Skin of body (tissue), 3 donors: ENCODE measurements at places on chromosomes 5 and 9.

DNA sequence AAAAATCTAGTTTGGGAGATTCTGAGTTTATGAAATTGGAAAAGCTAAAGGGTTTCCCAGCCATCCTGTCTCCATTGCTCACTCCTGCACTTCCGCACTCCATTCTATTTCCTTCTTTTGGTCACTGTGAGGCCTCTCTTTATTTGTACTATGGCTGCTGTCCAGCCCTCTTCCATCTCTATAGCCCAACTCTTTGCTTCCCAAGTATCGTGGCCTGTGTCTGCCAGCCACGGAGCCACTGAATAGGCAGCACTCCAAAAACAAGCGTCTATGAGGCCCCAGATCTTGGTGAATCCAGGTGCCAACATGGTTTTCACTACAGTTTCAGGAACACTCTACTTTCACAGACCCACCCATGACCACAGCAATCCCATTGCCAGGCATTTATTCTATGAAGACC, 37.2 kb downstream of the GRAMD2B start:
- no peak for DNase-seq

- no peak for DNase-seq
Observed at GRCh38 chr5:126248611-126249010, 174.6 kb upstream of the GRAMD2B start.

- no peak for DNase-seq
Observed at GRCh38 chr9:84556556-84556955, 113.0 kb upstream of the NTRK2 start.

DNA sequence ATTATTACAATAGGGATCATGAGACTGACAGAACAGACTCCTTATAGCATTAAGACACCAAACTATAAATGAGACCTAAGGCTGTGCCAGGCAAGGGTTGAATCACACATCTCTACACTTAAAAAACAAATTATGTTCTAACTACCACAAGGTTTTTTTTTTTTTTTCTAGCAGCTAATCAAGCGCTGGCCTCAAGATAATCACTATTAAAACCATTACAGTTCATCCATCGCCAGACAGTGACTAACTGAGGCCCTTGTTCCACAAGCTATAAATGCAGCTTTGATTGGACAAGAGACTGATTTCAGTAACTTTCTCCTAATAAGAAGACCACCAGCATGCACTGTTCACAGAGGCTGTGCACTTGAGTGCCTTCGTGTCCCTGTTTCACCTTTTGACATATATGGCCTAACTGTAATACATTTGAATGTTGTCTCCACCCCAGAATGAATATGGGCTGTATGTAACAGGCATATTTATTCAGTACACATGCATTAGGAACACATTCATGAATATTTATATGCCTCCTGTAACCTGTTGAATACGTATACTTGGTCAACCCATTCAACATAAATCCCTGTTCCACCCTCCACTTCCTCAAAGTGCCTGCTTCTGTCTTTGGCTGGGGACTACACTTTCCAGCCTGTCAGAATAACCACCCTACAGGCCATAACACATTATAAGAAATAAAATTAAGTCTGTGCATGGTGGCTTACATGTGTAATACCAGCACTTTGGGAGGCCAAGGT, 22.8 kb upstream of the ZNF131 start:
- no peak for DNase-seq

- no peak for DNase-seq
Observed at GRCh38 chr5:159735749-159736660, 180.3 kb upstream of the ADRA1B start.

GRCh38 chr9:97831843-97832636, 21.0 kb upstream of the FOXE1 start:
- DNase-seq: no peak
